ENCODE measurements at places on chromosomes 3 and 15.

- DNase-seq = no peak
Observed at GRCh38 chr3:144822671-144823070, 851.0 kb downstream of the DIPK2A start.

DNA sequence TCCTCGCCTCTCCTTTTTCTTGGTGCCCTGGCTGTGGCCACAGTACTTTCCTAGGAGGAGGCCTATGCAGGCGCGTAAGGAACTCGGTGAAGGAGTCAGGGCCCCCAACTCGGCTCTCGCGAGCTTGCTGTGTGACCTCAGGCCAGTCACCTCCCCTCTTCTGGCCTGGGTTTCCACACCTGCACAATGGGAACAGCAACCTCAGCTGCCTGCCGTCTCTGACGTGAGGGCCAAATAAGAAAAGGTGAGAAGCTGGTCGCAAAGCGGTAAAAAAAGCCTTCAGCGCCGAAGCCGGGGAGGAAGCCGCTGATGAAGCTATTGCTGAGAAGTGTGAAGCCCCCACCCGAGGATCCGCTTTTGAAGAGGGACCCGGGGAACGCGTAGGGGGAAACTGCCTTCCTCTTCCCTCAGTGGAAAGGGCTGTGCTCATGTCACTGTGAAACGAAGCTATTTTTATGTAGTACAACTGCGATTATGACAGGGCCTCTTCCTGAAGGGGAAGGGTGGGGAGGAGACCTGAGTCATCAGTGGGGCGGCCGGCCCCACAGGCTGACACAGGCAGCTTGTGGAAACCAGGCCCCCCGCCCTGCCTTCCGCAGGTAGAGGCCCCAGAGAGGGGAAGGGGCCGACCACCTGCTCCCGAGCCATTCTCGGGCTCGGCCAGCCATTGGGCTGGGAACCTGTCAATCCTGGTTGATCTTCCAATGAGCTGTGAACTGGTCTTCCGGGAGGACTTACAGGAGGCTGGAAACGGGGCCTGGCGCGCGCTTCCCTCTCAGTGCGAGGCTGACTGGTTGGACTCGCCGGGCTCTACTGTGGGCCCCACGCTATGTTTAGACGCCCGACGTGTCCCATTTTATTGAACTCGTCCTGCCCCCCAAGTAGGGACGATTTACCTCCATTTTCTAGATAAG lies 18.0 kb upstream of the ANKDD1A start:
- no peak for DNase-seq

GRCh38 chr3:135650309-135650708 lies 315.2 kb upstream of the PPP2R3A start:
- no peak for DNase-seq

DNA sequence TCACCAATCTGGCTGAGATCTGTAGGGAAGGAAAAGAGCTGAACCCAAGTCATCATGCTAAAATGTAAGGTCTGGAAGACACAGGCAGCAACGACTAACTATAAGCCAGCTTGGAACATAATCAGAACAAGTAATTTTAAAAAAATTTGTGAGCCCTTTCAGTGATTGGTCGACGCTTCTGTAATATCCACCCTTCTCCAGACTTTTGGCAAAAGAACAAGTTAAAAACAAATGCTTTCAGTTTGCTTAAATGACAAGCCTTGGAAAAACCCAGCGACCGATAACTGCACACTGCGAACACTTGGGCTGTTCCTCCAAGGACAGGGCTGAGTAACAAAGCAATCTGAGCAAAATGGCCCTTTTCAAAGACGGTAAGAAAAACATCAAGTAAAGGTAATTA lies 49.6 kb downstream of the PCSK6 start:
- no peak for DNase-seq

GRCh38 chr3:116216761-116217160 lies 228.5 kb downstream of the LSAMP start:
- no peak for DNase-seq

GRCh38 chr3:107739227-107739626 lies 216.5 kb downstream of the BBX start:
- no peak for DNase-seq

DNA sequence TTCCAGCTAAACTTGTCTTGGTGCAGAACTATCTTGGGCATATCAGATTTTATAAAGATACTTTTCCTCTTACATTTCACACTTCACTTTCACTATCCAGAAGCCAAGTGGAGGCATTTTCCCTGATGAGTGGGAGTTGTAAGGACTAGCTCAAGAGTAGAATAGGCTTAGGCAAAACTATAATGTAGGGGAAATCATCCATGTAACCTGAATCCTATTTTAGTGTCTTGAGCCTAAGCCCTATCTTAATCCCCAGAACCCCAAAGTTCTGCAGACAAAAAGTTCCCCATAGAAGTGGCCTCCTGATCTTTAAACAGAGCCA lies 42.2 kb upstream of the CD47 start:
- DNase-seq = no peak

- DNase-seq = no peak
Observed at GRCh38 chr3:50089609-50089945, 858 bp downstream of the RBM5 start.

GRCh38 chr3:120641696-120642246 lies 40.3 kb downstream of the HGD start:
- DNase-seq = no peak

DNA sequence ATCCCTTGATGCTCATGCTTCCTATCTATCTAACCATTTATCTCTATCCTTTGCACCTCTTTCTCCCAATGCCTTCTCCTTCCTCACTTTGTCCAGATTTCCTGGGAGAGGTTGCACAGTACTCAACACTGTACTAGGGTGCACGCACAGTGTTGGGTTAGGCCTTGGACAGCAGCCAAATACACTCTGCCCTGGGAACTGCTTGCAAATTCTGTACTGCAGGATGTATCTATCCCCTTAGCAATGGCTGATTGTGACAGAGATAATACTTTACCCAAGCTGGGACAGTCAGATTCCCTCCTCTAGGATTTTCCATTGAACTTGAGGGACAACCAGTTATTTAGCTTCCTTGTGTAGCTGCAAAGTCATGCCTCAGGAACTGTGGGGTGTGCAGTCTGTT lies 113.3 kb downstream of the IL20RB start:
- DNase-seq = no peak

DNA sequence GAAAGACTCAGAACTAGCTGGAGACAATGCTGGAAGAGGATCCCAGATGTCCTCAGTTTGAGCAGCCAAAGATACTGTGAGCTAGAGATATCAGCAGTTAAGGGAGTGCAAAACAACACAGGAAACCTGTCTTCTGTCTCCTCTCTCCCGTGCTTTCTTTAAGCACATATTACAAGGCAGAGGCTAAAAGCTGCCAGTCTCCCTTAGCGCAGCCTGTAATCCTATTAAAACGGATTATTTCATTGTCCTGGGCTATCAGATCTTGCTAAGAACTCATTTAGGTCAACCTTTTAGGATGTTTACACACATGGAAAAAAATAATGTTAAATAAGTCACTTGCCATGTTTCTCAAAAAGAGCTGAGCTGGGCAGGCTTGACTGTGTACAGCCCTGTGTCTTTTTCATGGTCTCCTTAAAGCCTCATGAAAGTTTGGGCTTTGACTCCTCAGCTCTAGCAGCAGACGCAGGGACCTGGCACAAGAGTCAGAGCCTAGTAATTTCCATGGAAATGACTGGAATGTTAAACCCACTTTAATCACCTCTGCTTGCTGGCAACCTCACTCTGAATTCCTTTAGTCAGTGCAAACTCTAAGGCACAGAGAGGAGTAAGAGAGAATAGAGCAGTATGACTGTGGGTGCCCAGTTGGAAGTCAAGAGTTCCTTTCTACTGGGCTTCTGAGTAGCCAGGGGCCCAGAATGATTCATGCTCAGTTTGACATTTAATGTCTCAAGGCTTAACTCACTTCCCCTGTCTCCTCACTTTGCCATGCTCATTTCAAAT lies 491.9 kb downstream of the NTRK3 start:
- no peak for DNase-seq

DNA sequence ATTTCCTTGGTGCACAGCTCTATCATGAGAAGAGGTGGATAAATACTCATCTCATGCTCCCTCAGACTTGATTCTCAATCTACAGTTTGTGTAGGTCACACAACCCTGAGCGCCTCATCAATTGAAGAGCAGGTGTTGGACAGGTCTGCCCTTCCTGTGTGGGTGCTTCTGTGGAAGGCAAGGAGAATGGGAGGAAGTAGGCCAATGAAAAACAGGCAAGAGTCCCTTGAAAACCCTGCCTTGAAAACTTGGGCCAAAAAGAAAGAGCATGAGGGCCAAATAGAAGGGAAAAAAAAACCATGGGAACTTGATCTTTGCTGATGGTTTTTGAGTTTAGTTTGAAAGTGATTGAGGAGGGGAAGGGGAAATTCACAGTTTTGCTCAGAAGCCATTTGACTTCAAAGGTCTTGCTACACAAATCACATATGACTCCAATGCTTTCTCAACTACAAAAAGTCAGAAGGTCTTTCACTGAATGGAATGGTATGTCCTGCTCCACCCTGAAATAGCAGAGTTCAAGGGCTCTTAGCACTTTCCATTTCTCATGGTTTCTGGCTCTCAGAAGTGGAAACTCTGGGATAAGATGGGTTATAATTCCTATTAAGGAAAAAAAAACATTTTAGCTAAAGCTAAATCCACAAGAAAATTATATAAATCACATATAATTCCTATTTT lies 37.2 kb upstream of the TM4SF1 start:
- no peak for DNase-seq

DNA sequence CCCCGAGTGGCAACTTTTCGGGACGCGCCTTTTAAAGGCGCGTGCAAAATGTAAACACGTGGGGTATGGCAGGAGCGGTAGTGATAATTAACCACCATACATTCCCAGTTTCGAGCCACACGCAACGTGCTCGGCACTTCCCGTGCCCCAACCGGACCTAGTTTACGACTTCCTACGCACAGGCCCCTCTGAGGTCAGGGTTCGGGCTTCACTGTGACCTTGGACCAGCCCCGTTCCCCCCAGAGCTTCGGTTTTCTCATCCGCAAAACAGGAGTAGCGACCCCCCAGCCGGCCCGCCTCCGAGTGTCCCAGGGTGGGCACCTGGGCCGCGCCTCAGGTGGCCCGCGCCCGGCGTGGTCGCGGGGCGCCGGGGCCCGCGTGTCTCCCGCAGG lies 451 bp downstream of the CHCHD4 start:
- no peak for DNase-seq

DNA sequence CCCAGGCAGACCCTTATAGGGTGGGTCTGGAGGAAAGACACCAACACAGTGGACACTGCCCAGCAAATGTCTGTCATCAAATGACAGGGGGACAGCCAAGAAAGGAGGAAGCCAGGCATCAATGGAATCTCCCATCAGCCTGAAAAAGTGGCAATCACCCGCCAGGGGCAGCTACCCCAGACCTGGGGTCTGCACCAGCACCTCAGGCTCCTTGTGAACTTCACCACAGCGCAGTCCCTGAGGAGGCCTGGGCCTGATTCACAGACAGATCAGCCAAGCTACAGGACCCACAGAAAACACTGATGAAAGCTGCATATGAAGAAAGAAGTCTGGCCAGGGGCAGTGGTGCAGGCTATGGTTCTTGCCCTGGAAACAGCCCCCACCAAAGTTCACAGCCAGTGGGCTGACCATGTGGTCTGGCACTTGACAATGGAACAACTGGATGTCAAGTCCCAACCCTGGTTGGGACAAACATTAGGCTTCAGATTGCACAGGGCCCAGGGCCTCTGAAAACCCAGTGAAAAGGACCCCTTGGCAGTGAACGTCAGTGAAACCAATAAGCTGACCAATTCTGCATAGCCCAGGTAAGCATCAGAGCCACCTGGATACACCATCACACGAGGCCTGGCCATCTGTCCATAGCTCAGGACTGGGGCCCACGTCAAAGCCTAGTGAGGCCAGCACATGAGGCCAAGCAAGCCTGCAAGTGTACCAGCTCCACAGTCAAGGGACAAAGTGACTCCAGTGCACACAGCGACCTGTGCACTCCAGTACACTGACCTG lies 29.1 kb downstream of the ALS2CL start:
- no peak for DNase-seq

GRCh38 chr3:51669241-51670052 lies 1.6 kb upstream of the TEX264 start:
- DNase-seq = peak; percentile 56

GRCh38 chr15:97968380-97968779 lies 7.9 kb downstream of the ARRDC4 start:
- no peak for DNase-seq

DNA sequence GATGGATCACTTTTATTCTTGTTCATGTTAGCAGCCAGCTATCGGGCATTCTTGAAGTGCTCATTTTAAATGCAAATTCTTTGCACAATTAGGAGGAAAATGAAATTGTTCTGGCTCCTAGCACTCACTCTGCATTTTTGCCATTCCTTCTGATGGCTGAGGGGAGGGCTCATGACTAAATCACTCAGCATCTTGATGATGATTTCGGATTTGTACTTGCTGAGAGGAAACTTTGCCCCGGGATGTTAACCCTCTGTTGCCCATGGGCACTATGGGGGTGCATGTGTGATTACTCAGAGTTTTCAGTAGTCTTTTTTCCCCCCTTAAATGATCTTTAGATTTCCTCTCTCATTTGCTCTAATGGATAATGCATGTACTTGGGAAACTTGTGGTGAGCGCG lies 299.6 kb upstream of the C2CD4B start:
- no peak for DNase-seq

DNA sequence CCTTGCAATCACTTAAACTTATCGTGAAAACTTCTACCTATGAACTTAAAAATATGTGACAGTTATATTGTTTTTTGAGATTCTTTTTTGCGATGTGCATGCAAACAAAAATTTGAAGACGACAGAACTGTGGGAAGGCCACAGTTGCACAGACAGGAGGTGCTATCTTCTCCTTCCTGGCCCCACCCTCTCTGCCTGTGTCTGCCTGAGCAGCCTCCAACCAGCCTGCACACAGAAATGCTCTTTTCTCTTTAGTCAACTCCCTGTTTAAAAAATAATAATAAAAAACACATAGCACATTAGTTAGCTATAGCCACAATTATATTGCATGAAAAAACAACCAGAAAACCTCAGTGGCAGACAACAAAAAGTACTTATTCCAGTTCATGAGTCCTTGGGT lies 212.2 kb downstream of the ZNF621 start:
- DNase-seq = no peak

DNA sequence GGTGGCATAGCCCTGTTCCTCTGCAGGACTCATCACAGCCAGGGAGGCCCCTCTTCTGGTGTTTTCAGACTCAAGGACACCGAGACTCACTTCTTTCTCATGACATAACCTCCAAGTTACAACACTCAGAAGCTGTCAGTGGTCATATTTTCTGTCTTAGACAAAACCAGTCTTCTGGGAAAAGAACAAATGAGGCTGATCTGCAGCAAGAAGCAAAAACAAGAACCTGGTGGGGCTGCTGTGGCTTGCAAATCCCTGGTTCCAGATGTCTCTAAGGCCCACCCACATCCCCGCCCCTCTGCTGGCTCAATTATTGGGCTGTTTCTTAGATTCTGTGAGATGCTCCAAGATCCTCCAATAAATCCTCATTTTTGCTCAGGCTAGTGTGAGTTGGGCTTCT lies 16.6 kb upstream of the LOXL1 start:
- no peak for DNase-seq
